ENCODE measurements at places on chromosomes 4 and X.

GRCh38 chr4:76282941-76283689 is 23.4 kb upstream of the STBD1 start:
- no peak for DNase-seq

- no peak for DNase-seq
Observed at GRCh38 chr4:158046345-158046744, 126.5 kb downstream of the GASK1B start.

- no peak for DNase-seq
Observed at GRCh38 chr4:81032771-81033684, 2.5 kb downstream of the BMP3 start.

- no peak for DNase-seq
Observed at GRCh38 chr4:109735566-109736365, 5.9 kb upstream of the PLA2G12A start.

DNA sequence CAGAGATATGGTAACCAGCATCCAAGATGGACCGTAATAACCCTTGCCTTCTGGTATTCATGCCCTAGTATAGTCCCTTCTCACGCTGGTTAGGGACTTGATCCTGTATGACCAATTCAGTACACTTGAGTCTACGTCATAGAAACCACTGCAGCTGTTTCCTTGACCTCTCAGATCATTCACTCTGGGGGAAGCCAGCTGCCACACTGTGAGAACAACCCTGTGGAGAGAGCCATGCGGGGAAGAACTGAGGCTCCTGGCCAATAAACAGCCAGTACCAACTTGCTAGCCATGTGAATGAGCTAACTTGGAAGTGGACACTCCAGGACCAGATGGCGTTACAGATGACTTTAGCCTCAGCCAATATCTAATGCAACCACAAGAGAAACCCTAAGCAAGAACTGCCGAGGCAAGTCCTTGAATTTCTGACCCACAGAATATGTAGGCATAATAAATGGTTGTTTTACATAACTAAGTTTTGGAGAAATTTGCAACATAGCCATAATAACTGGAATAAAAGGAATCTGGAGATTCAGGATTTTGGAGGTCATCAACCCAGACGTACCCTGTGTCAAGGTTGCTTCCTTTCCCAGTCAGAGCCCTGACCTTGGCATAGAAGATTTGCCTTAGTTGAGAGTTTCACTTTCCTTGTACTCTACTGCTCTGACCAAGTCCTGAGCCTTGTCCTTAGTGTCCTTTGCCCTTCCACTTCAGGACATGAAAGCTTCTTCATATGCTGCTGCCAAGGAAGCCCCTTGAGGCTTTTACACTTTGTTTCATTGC is 87.3 kb upstream of the ZNF81 start:
- no peak for DNase-seq

- no peak for DNase-seq
Observed at GRCh38 chr4:36779601-36780000, 464.9 kb upstream of the NWD2 start.

DNA sequence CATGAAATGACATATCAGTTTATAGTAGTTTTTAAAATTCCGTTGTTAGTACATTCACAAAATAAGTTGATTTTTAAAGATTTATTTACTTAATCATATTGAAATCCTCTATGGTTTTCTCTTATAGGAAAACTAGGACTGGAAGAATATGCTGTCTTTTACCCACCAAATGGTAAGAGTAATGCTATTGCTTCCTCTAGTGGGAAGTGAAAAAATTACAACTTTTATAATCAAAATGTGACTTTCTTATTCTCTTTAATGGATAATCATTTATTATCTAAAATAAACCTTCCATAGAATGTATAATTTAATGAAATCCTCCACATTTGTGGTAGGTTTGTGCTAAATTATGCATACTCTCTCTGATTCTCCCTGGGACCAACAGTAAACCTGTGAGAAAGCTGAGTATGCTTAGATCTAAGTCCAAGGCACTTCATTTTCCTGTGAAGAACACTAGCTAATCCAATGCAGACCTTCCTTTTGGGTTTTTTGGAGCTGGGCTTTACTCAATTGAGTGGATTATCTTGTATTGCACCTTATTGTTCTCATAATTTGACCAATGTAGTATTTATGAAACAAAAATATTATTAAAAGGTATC is 136.2 kb downstream of the TBC1D19 start:
- DNase-seq: no peak

- DNase-seq: no peak
Observed at GRCh38 chrX:130296743-130297142, 28.0 kb upstream of the ZNF280C start.

DNA sequence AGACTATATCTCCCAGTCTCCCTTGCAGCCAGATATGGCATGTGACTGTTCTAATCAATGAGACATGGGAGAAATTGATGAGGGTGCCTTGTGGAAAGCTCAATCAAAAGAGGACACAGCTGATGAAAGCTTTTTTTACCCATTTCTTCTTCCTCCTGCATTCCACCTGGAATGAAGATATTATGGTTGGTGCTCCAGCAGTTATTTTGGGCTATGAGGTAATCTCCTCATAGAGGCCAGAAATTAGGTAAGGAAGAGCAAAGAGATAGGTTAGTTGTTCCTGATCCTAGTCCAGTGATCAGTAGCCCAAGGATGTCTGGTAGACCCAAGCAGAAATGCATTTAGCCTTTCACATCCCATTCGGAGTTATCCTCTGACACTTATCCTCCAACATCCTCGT is 16.8 kb upstream of the KIAA0232 start:
- DNase-seq: no peak

DNA sequence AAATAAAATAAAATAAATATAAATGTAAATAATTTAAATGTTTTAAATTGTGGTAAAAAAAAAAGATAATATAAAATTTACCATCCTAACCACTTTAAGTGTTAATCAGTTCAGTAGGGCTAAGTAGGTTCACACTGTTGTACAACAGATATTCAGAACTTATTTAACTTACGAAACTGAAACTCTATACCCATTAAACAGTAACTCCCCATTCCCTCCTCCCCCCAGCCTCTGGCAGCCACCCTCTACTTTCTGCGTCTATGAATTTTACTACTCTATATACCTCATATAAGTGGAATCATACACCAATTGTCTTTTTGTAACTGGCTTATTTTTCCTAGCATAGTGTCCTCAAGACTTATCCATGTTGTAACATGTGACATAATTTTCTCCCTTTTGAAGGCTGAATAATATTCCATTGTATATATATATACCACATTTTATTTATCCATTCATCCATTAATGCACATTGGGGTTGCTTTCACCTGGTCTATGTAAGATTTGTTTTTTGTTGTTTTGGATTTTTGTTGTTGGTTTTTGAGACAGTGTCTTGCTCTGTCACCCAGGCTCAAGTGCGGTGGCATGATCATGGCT is 32.5 kb upstream of the ELF2 start:
- DNase-seq: no peak

DNA sequence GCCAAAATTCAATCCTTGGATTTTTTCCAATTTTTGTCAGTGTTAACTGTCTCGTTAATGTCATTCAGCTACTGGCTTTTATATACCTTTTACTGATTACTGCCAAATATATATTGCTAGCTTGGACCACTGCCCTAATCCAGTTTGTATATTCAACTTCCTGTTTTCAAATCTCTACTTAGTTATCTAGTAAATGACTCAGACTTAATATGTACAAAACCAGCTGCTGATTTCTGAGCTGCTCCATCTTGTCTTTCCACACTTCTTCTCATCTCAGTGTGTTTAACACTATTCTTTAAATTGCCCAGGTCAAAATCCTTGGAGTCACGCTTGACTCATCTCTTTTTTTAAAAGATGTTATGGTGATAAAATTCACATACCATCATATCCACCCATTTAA is 1196.7 kb downstream of the RAPGEF2 start:
- DNase-seq: no peak

- no peak for DNase-seq
Observed at GRCh38 chr4:168643796-168644159, 146.9 kb downstream of the PALLD start.

DNA sequence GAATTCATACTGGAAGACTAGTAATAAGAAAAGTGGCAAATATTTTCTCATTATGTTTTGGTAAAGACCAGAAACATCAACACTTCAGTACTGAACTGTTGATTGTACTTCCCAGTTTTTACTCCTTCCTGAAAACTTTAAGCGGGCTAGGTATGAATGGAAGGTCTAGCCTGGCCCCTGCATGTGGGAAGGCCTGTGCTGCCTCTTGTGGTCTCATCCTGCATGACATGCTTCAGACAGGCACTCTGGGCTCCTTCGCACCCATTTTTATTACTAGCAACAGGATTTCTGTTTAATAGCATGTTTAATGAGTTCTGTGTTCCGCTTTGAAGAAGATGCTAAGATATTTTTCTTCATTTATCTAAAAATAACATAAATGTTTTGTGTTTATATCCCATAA is 279.1 kb downstream of the ANK2 start:
- DNase-seq: no peak

DNA sequence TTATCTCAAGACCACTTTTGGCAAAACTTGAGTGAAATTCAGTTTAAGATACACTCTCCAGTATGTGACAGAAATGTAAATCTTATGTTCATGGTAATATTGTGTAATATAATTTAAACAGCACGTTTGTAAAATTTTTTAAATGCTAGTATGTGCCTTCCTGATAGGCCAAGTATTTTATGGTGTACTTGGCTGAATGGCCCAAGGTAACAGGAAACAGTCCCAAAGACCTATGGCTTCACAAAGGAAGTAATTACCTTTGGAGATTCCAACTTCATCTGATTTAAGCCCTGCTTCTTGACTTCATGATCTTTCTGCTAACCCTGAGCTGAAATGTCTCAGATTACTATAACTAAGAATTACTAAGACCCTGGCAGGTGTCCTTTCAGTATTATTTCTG is 20.3 kb downstream of the TEC start:
- DNase-seq: no peak

DNA sequence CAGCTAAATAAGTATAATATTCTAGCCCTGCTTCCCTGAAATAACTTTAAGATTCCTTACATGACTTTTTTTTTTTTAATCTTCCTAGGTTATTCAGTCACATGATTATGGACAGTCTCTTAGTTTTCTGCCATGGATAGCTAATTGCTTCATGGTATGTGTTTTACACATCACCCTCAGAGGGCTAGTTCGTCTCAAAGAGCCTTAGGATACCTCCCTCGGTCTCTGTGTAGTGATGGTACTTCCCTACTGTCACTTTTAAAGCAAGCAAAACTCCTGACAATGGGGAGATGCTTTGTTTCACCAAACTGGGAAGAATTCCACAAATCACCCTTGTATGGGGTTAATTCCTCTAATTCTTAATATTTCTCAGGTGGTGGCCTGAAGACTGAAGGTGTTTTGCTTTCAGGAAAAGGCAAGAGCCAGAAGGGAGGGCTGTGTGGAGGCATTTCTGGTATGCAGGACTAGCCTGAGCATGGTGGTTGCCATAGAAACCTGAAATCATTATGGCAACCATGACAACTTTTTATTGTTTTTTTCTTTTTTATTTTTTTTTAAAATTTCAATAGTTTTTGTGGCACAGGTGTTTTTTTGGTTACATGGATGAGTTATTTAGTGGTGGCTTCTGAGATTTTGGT is 70.4 kb downstream of the BEX3 start:
- no peak for DNase-seq

DNA sequence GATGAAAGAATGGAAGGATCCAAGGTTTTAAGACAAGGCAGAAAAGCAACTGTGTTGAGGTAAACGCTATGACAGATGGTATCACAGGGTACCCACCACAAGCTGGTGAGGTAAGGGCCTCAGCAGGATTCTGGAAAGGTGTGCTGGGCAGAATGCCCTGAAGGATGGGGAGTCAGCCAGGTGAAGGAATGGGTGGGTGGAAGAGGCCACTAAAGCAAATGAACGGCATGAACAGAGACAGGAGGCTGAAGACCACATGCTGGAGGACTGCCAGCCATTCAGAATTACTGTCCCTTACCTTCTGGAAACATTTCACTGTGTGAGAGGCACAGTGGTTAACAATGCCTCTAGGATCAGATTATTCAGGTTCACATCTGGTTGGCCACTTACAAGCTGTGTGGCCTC is 23.6 kb downstream of the GPRIN3 start:
- DNase-seq: no peak

DNA sequence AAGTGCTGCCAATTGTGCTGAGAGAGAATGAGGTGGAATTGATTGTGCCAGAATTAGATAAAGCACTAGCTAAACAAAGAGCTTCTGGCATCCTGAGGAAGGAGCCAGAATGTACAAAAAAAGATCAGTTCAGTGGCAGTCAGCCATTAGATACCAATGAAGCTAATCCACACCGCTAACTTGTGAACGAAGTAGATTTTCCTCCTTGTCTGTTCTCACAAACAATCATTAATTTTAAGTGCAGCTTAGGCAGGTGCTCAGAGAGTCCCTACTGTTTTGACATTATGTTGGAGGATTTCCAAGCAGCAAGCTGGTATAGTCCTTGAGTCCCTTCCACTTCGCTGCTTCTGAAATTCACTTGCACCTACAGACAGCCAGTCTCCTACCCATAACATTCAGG is 617.4 kb downstream of the CENPC start:
- DNase-seq: no peak

- DNase-seq: no peak
Observed at GRCh38 chrX:54530357-54530900, 410 bp downstream of the GNL3L start.

DNA sequence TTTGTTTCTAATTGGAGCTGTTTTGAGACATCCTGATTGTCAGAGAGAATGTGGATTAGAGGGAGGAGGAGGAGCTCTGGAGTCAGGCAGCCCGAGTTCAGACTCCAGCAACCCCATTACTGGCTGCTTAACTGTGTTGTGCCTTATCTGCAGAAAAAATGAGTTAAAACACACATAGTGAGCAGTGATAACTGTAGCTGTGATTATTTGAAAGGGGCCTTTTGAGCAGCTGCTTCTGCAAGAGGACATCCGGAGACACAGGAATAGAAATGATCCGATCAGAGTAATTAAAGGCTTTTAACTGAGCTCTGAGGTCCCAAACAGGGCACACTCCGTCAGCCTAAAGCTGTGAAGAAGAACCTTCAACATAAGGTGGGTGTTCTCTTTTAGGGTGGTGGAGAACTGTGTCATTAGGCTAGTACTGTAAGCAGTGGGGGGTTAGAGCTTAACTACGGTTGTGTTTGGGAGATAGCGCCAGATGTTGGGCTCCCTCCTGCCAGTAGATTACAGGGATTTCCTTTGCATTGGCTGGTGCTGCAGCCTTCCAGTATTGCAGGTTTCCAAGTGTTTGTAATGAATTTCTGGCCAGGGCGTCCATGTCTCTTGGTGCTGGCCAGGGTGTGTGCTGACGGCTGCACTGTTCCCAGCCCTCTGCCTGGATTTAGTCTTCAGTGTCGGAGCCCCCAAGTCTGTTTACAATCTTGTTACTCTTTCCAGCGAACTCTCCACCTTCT is 24.3 kb downstream of the ADD1 start:
- DNase-seq: no peak

DNA sequence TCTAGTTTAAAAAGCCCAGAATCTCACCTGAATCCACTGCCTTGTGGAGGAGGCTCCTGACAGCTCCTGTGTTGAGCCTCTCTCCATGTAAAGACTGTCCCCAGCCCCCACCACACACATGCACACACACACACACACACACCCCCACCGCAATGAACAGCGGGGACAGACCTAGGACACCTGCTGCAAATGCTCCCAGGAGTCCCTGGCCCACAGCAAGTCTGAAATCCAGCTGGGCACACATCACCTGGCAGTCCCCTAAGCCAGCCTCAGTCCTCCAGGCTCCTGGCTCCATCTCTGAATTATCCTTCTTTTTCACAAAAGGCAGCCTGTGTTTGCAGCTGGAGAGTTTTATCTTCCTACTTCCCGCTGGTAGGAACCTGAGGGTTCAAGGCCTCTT is 6.6 kb upstream of the FAM53A start:
- no peak for DNase-seq

- no peak for DNase-seq
Observed at GRCh38 chr4:135927651-135928050, 1604.6 kb downstream of the PCDH18 start.

- DNase-seq: no peak
Observed at GRCh38 chrX:150236327-150236726, 126.8 kb upstream of the MAMLD1 start.

Data from NCI-H1436 treated with DMSO at 0.1 percent for 48 hours (cell line).